ENCODE measurements at places on chromosomes 1 and 21.

- no peak for DNase-seq
Observed at GRCh38 chr1:35211120-35211414, 18.1 kb upstream of the SFPQ start.

GRCh38 chr1:15432324-15432723 is 5.9 kb upstream of the CTRC start:
- no peak for DNase-seq

GRCh38 chr1:213993929-213994328 is 6.2 kb downstream of the PROX1 start:
- DNase-seq = no peak

DNA sequence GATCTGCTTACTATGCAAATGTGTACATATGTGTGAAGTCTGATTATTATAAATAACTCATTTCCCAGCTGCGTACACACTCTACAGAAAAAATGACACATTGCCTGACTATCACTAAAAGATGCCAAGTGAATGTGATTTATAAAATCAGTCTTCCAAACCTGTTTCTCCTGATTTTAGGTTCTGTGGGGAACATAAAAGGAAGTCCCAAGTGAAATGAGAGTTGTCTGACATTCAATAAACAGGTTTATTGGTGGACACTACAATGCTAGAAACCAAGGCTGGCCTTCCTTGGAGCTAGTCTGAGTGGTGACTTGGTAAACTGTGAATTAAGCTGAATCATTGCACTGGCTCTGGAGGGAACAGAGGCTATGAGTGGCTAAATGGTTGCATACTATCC is 287.9 kb upstream of the ESRRG start:
- DNase-seq = no peak

DNA sequence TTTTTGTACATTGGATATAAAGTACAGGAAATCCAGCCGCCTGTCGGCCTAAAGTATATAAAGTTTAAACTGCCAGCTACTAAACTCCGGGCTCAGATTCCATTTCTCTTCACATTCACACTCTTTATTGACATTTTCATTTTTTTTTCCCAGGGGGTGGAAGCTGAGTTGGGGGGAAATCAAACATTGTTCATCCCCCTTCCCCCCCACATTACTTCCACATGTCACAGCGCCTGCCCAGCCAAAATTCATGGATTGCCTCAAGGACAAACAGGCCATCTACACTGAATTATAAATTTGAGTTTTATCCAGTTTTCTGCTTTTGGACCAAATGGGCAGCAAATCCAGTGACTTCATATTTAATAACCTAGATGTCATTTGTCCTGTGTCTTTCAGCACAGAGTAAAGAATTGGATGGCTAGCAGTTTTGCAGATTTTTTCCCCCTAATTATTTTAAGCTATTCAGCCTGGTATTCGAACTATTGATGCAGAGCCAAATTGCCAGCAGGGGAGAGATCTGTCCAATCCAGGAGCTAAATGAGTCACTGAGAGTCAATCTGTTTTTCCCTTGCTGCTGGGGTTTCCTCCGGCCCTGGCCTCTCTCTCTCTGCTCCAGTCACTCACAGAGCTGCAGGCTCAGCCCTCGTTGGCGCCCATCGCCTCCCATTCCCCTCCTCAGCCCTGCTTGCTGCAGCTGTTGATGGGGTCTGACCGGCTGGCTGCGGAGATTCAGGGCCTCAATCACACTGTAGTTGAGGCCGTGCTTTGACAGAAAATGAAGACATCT is 98.0 kb downstream of the LMO4 start:
- no peak for DNase-seq

- no peak for DNase-seq
Observed at GRCh38 chr1:155128755-155129473, 1.2 kb downstream of the EFNA1 start.

- DNase-seq = no peak
Observed at GRCh38 chr1:219931033-219931432, 2.7 kb upstream of the SLC30A10 start.

DNA sequence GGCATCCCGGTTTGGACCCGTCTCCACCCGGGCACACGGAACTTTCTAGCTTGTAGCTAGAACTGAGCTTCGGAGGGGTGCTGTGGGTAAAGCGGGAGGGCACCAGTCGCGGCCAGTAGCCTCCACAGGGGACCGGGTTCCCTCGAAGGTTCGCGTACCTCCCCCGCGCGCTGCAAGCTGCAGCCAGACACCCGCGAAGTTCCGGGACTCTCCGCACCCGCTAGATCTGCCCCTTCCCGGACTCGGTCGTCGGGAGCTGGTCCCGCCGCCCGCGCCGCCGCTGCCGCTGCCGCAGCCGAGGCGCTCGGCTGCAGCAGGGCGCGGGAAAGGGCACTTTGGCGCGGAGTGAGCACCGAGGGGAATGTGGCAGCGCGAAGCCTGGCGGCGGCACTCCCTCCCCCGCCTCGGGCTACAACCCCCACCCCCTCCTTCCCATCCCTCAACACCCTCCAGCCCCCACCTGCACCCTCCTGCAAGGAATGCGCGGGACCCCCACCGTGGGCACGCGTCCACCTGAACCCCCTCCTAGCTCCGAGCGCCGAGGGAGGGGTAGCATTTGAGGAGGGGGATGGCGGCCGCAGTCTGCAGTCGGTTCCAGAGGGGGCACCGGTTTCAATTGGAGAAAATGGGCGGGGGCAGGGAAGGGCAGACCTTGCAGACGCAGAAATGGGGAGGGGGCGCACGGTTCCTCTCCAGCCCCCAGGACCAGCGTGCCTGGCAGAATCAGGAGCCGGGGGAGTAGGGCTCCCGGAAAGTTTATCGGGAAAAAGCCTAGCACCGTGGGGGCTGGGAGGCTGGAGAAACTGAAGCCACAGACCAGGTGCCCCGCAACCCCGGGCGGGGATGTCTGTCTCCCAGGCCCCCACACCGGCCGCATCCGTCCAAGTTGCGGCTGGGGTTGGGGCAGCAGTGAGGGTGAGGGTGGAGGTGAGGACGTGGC is 968 bp downstream of the CSMD2 start:
- DNase-seq = no peak

GRCh38 chr1:116262207-116262994 is 110.6 kb upstream of the ATP1A1 start:
- DNase-seq = no peak

- no peak for DNase-seq
Observed at GRCh38 chr1:213820362-213821149, 167.2 kb upstream of the PROX1 start.

- DNase-seq = no peak
Observed at GRCh38 chr21:17545007-17545406, 32.2 kb downstream of the CXADR start.

- DNase-seq = no peak
Observed at GRCh38 chr1:234843946-234844345, 234.0 kb upstream of the IRF2BP2 start.

DNA sequence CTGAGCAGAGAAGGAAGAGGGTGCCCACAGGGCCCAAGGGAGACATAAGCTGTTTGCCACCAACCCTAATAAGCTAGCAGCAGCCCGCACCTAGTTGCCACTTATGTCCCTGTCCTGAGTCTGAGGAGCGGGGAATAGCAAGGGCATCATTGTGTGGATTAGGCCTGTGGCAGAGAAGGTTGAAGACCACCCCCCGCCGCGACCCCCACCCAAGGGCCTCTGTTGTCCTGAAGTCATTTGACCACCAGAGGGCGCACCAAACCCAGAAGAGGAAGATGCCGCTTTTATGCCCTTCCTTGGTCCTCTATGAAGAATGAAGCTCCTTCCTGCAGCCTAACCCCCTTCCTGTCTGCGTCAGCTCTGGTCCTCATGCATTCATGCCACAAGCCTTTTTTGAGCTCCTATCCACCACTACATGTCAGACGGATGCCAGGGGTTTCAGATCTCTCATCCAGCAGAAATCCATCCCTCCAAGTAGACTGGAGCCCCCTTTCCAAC is 16.6 kb downstream of the RHBG start:
- DNase-seq = peak; percentile 82

- no peak for DNase-seq
Observed at GRCh38 chr1:6008084-6008415, 15.8 kb upstream of the NPHP4 start.

GRCh38 chr1:155645648-155646047 is 35.6 kb downstream of the MSTO1 start:
- DNase-seq = no peak

- no peak for DNase-seq
Observed at GRCh38 chr21:26835027-26835713, 10.0 kb downstream of the ADAMTS1 start.

DNA sequence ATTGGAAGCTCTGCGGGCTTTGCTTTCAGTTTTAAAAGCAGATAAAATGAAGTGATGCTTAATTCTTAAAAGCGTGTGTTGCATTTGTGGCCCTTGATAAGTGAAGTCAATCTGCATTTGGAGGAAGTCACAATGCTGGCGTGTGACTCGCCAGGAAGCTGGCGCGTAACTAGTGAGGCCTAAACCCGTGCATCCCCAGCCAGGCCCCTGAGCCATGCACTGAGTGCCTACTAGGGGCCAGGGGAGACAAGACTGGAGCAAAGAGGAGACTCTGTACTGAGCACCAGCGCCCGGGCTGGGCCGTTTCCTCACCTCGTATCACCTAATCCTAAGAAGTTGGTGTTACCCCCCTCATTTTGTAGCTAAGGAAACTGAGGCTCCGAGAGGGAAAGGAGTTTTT is 4.6 kb upstream of the DDOST start:
- no peak for DNase-seq

DNA sequence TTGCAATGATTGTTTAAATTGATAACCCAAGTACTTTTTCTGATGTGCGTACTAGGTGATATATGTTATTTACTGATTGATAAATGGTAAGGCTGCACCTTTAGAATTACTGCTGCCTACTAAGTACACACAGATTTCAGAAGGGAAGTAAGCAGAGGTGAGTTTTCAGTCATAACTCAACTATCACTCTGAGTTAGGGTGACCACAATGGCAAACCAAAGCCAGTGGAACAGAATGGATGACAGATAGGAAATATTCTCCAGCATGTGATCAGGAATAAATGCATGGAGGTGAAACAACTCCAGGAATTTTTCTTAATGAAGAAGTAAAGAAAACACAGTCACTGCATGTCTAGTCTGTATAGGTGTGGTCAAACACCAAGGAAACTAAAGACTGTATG is 7.5 kb upstream of the KCNJ15 start:
- DNase-seq = no peak

DNA sequence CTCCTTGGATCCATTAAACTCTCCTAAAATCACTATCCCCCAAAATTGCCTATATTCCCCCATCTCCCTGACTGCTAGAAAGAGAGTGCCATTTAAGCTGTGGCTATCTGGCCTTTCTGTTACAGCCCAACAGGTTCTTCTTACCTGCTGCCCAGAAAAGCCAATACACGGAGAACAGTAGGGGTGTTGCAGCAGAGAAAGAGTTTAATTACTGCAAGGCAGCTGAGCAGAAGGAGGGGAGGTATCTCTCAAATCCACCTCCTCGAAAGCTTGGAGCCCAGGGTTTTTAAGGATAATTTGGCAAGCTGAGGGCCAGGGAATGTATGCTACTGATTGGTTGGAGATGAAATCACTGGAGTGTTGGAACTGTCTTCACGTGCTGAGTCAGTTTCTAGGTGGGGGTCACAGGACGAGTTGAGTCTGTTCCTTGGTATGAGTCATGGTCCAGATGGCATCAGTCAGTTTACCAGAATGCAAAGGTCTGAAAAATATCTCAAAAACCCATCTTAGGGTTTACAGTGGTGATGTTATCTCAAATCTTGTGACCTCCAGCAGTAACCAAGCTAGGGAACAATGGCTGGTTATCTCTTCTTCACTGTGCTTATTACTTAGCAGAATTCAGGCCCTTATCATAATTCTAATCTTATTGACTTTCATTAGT is 89.8 kb downstream of the SMYD3 start:
- no peak for DNase-seq

- no peak for DNase-seq
Observed at GRCh38 chr1:231990388-231990787, 363.8 kb downstream of the DISC1 start.

- no peak for DNase-seq
Observed at GRCh38 chr1:234216116-234216703, 157.0 kb upstream of the COA6 start.

DNA sequence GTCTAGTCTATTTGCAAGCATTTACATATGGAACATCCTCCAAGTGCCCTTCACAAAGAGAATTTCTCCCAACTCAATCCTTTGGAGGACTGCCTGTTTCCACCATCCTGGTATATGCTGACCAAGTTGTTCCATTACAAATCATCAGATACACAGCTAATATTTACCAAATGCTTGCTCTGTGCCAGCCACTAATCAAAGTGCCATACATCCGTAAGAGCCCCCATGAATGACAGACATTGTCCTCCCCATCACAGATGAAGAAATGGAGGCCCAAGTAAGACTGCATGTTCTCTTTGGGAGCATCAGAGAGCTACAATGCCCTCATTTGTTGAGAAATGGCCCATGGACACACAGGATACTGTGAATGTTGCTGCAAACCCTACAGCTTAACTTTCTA is 130.0 kb upstream of the BACE2 start:
- no peak for DNase-seq

DNA sequence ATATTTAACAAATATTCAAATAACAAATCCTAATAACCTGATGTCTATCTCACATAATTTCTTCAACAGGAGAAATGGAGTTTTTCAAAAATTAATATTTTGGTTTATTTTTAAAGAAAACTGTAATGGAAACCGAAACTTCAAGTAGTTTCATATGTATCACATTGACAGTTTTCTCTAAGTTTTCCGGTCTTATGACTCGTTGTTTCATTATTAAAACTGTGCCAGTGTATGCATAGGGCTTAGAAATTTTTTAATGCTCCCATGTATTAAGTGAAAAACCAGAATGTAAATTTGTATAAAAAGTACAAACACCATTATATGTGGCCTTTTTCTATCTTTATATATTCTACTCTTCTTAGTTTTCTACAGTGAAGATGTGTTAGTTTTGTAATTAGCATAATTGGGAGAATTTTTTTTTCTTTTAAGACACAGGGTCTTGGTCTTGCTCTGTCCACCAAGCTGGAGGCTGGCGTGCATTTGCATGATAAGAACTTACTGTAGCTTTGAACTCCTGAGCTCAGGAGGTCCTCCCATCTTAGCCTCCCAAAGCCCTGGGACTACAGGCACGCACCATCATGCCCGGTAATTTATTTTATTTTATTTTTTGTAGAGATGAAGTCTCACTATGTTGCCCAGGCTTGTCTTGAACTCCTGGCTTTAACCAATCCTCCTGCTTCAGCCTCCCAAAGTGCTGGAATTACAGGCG is 43.9 kb upstream of the SAMSN1 start:
- no peak for DNase-seq

DNA sequence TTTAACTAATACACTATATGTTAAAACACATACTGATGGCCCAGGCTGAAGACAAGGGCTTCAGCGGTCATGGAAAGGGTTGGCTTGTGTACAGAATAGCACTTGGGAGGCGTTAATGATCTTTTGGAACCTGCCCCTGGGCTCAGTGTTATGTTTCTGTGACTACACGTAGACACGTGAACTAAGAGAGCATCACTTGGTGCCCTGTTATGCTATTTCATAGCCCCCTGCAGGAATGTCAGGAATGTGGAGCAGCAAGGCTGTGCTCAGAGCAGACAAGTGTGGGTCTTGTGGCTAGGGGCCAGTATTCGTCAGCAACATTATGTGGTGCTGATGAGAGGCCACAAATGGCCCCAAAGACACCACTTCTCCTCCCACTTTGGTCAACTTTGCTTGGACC is 132.4 kb downstream of the MAP3K21 start:
- DNase-seq = no peak
